Activated naive CD8-positive, alpha-beta T cell treated with anti-CD3 and anti-CD28 coated beads for 36 hours (primary cell): ENCODE measurements at places on chromosomes 5 and 9. TPM values are rescaled to one million over a fixed set of nuclear protein-coding genes. Genes with fewer than 3 reads are reported as not detected.

DNA sequence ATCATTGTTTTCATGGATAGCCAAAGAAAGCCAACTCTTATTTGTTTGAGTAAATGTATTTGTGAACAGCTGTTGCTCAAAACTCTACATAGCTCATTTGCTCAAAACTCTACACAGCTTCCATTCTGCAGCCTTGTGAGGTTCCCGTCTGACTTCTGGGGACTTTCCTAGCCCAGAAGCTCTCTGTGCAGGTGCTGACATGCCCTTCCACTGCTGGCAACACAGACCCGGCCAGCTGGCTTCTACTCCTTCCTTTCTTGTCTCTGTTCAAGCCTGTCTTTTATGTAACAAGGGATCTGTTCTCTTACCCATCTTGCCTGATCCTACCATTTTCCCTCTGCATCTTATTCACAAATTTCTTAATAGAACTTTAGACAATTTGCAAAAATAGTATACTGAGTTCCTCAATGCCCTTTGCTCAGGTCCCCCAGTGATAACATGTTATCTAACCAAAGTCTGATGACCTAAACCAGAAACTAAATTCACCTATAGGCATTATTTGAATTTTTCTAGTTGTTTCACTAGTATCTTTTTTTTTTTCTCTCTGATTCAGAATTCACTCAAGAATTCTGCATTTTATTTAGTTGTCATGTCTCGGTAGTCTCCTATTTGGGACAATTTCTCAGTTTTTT lies 556.5 kb upstream of the SEMA6A start:
- H3K4me1 ChIP-seq = no peaks in the 10 kb centered on the region
- no peak overlapping the region for H3K27ac ChIP-seq
- H3K4me3 ChIP-seq = no peak overlapping the region
- DNase-seq = no peak
- H3K36me3 ChIP-seq = no peaks in the 10 kb centered on the region

GRCh38 chr9:97972753-97973152 lies 10.4 kb upstream of the ANP32B start:
- no peaks in the 10 kb centered on the region for H3K27me3 ChIP-seq
- peaks cover 3% of the 10 kb centered on the region for H3K36me3 ChIP-seq
- H3K27ac ChIP-seq = no peak overlapping the region
- no peak overlapping the region for H3K4me3 ChIP-seq

GRCh38 chr5:39249564-39250274 lies 30.4 kb upstream of the FYB1 start:
- H3K36me3 ChIP-seq = peaks cover 2% of the 10 kb centered on the region
- DNase-seq = no peak
- no peaks in the 10 kb centered on the region for H3K4me1 ChIP-seq

DNA sequence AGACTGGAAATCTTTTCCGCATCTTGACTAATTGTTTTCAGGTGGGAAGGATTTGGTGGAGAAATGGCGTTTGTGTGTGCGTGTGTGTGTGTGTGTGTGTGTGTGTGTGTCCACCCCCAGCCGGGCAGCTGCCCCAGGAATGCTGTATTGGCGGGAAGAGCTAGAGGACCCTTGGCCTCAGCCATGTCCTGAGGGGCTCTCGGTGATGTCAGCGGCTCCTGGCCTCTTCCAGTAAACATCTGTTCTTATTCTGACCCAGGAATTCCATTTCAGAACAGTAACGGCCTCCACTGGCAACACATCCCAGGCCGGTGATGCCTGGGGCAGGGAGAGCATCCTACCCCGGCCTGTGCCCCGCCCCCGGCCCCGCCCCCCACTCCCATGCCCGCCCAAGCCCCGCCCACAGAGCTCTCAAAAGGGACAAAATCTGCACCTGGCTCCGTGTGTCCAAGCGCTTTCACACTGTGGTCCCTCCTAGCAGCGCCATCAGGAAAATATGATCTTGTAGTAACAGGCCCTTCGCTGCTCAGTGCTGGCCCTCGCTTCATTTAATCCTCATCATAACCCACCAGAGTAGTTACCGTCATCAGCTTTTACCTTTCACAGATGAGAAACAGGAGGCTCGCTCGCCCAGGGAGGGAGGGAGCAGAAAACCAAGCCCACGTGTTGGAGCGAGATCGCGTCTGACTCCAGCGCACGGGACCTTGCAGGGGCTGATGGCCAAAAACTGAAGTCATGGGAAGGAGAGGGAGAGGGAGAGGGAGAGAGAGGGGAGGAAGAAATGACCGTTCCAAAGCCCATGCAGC lies 18.9 kb downstream of the ADAMTS2 start:
- no peak for DNase-seq
- H3K27me3 ChIP-seq = peaks cover 33% of the 10 kb centered on the region
- no peaks in the 10 kb centered on the region for H3K4me1 ChIP-seq
- H3K36me3 ChIP-seq = no peaks in the 10 kb centered on the region
- no peak overlapping the region for H3K4me3 ChIP-seq

The C5orf58 gene
- not detected for total RNA-seq

- H3K27ac ChIP-seq = peak overlapping the region; percentile 98
- H3K36me3 ChIP-seq = peaks cover 3% of the 10 kb centered on the region
- peaks cover 51% of the 10 kb centered on the region for H3K4me1 ChIP-seq
- H3K4me3 ChIP-seq = peak overlapping the region; percentile 96
- DNase-seq = no peak
- H3K27me3 ChIP-seq = no peaks in the 10 kb centered on the region
These were observed 3.2 kb upstream of the NR4A3 start for GRCh38 chr9:99818500-99818899.

The SLC27A6 gene
- not detected for total RNA-seq

DNA sequence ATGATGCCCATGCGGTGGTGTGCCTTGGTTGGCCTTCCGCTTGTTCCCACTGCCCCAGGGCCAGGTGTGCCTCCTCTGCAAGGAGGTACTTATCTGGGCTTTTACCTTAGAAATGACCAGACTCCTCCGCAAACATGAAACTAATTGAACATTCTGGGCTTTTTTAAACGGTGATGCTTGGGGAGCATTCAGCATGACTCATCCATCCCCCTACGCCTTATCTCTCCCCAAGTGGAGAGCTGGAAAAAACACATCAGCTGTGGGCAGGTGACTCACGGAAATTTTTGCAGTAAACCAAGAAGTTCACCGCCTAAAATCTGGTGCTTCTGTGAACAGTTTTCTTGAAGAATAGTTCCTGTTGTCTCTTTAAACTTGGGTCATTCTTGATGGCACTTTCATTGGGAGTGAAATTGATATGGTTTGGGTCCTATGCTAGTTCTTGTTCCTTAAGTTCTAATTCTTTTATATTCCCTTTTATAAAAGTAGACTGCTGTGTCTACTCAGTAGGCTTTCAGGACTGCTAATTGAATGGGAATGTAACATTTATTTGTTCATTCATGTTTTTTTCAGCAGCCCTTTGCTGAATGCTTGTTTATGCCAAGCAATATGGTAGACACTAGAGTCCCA lies 39.6 kb downstream of the SFXN1 start:
- peak overlapping the region; percentile 100 for H3K27ac ChIP-seq
- DNase-seq = peak; percentile 85
- peaks cover 92% of the 10 kb centered on the region for H3K36me3 ChIP-seq
- peaks cover 85% of the 10 kb centered on the region for H3K4me1 ChIP-seq
- H3K4me3 ChIP-seq = peak overlapping the region; percentile 72
- H3K27me3 ChIP-seq = no peaks in the 10 kb centered on the region

- no peak overlapping the region for H3K27ac ChIP-seq
- no peaks in the 10 kb centered on the region for H3K36me3 ChIP-seq
- no peak for DNase-seq
- no peaks in the 10 kb centered on the region for H3K4me1 ChIP-seq
- H3K4me3 ChIP-seq = no peak overlapping the region
These were observed 147.2 kb upstream of the PANK3 start for GRCh38 chr5:168726342-168726741.

- DNase-seq = no peak
- H3K27ac ChIP-seq = no peak overlapping the region
- no peaks in the 10 kb centered on the region for H3K27me3 ChIP-seq
- H3K4me1 ChIP-seq = no peaks in the 10 kb centered on the region
- peaks cover 8% of the 10 kb centered on the region for H3K36me3 ChIP-seq
These were observed 50.7 kb downstream of the NACC2 start for GRCh38 chr9:136044207-136044970.

- H3K27me3 ChIP-seq = no peaks in the 10 kb centered on the region
- no peak overlapping the region for H3K27ac ChIP-seq
- H3K4me3 ChIP-seq = no peak overlapping the region
- peaks cover 8% of the 10 kb centered on the region for H3K36me3 ChIP-seq
- no peak for DNase-seq
These were observed 82.9 kb downstream of the PJA2 start for GRCh38 chr5:109326919-109327318.

The ANKRD31 gene
- total RNA-seq = 0.99 TPM

DNA sequence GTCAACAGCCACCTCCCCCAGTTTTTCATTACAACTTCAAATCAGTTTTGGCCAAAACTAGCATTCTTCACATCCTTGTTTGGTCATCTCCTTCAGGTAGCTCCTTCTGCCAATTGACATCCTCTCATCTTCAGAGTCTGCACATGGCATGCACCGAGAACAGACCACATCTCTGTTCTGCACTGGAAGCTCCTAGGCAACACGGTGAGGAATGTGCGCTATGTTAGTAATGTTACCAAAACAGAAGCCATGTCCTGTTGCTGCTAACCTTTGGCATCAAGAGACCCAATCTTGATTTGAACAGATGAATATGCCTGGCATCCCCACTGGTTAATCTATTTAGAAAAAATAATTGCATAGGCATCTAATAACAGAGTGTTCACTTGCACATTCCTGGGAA lies 5.1 kb upstream of the HK3 start:
- H3K4me1 ChIP-seq = peaks cover 30% of the 10 kb centered on the region
- peaks cover 39% of the 10 kb centered on the region for H3K36me3 ChIP-seq
- no peak for DNase-seq
- no peaks in the 10 kb centered on the region for H3K27me3 ChIP-seq
- H3K27ac ChIP-seq = peak overlapping the region; percentile 12

DNA sequence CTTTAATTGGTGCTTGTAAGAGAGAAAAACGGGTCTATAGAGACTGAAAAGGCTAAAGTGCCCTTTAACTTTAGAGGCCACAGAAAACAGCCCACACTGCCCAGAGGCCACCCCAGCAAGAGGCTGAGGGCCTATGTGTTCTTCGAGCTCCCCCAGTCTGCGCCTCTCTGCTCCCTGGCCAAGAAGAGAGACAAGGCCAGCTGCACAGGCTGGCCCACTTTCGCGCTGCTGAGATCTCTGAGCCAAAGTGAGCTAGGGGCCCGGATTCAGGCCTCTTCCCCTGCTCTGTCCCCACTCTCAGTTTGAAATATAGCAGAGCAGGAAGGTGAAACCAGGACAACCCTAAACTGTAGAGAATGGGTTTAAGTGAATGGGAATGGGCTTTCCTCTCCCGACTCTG lies 132.0 kb upstream of the TRIM32 start:
- peaks cover 3% of the 10 kb centered on the region for H3K36me3 ChIP-seq
- H3K27ac ChIP-seq = no peak overlapping the region
- no peaks in the 10 kb centered on the region for H3K27me3 ChIP-seq
- no peak for DNase-seq
- peaks cover 2% of the 10 kb centered on the region for H3K4me1 ChIP-seq
- no peak overlapping the region for H3K4me3 ChIP-seq

- no peak overlapping the region for H3K4me3 ChIP-seq
- no peak overlapping the region for H3K27ac ChIP-seq
- H3K27me3 ChIP-seq = peaks cover 39% of the 10 kb centered on the region
- no peaks in the 10 kb centered on the region for H3K36me3 ChIP-seq
- DNase-seq = no peak
- H3K4me1 ChIP-seq = no peaks in the 10 kb centered on the region
These were observed 145.1 kb upstream of the PANK3 start for GRCh38 chr5:168724227-168724626.

DNA sequence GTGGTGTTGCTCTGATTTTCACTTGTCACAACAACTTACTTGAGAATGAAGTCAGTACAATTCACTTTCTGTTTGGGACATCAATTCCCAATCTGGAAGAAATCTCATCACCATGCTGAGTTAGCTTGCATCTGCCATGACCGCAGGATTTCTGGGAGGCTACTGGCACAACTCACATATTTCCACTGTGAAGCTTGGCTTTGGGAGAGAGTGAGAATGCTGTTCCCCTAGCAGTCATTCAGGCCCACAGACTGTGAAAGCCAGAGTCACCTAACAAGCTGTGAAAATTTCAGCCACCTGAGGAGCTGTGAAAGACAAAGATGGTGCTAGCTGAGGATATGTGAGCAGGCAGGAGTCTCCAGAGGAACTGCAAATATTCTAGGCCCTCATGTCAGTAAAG lies 365.2 kb upstream of the TUSC1 start:
- no peaks in the 10 kb centered on the region for H3K27me3 ChIP-seq
- H3K36me3 ChIP-seq = no peaks in the 10 kb centered on the region
- H3K4me3 ChIP-seq = no peak overlapping the region
- H3K27ac ChIP-seq = no peak overlapping the region

The IFNB1 gene
- 1.2 TPM for total RNA-seq

The IFNK gene
- not detected for total RNA-seq

DNA sequence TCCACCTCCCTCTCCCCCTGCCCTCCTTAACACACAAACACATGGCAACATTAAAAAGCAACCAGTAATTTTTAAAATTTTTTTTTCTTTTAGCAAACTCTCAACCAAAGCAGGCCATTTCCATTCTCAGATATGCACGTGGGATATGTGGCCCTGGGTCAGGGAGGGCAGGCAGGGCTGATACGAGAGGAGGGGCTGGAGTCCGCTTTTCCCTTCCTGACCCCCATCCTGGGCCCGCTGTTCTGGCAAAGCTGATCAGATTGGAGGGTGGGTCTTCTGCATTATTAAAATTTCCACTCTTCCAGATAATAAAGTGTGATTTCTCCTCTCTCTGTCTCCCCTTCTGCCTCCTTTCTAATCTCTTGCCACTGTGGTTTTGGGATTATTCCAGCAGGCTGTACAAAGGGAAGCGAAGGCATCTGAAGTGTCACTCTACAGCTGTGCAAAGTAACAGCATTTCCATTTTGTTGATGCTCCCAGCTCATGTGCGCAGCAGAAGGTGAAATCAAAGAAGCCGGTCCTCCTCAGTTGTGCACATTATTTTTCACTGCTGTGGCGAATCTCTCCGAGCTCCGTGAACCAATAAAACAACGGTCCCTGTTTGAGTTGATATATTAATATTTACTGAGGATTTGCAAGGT lies 12.0 kb downstream of the IRX1 start:
- H3K27ac ChIP-seq = no peak overlapping the region
- DNase-seq = no peak
- no peaks in the 10 kb centered on the region for H3K36me3 ChIP-seq

The SLC45A2 gene
- total RNA-seq = not detected

The GOLM1 gene
- total RNA-seq = 6.4 TPM

The GABRB2 gene
- not detected for total RNA-seq

The WASHC1 gene
- 13.7 TPM for total RNA-seq

GRCh38 chr9:34991607-34992375 lies 2.2 kb downstream of the DNAJB5 start:
- H3K36me3 ChIP-seq = peaks cover 15% of the 10 kb centered on the region
- H3K27ac ChIP-seq = peak overlapping the region; percentile 82
- H3K27me3 ChIP-seq = no peaks in the 10 kb centered on the region
- peak overlapping the region; percentile 1 for H3K4me3 ChIP-seq
- peak; percentile 58 for DNase-seq
- peaks cover 49% of the 10 kb centered on the region for H3K4me1 ChIP-seq
